Activated naive CD8-positive, alpha-beta T cell treated with anti-CD3 and anti-CD28 coated beads, Interleukin-2, amount 50 U/mL, for 16 hours (primary cell): ENCODE measurements at places on chromosomes 11 and 22.

DNA sequence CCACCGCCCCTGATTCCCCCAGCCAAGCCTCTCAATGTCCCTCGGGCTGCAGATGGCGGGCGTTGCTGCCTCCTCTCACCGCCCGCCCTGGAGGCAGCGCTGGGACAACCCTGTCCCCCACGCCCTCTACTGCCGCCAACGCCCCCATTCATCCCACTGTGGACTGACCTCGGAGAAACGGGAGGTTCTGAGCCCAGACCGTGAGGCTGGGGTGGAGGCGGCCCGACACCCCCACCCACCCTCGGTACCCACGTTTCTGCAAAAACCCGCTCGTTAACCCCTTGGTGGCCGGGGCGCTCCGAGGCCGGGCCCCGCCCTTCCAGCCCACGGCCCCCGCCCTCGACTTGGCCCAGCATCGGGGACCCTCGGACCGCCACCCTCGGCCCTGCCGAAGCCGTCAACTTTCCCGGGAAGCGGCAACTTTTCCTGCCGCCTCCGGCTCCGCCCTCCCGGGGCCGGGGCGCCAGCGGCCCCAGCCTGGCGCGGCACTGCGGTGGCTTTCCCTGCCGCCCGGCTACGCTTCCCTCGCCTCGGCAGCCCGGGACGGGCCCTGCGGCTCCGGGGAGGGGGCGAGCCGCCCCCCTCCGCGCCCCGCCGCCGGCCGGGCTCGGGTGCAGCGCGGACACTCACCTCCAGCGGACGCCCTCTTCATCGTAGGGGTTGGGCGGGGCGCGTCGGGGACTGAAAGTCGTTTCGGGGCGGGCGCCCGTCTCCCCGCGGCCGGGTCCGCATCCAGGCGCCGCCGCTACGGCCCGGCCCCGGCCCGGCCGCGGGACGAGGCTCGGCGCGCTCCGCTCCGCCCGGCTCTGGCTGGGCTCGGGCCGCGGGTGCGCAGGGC, 458 bp downstream of the RTN4R start:
- DNase-seq = no peak

- DNase-seq = no peak
These were observed 1044.4 kb downstream of the TBC1D22A start for GRCh38 chr22:47806894-47807293.

GRCh38 chr11:71138737-71139425, 113.5 kb downstream of the SHANK2 start:
- no peak for DNase-seq

- no peak for DNase-seq
These were observed 10.0 kb downstream of the MS4A2 start for GRCh38 chr11:60098508-60098907.

DNA sequence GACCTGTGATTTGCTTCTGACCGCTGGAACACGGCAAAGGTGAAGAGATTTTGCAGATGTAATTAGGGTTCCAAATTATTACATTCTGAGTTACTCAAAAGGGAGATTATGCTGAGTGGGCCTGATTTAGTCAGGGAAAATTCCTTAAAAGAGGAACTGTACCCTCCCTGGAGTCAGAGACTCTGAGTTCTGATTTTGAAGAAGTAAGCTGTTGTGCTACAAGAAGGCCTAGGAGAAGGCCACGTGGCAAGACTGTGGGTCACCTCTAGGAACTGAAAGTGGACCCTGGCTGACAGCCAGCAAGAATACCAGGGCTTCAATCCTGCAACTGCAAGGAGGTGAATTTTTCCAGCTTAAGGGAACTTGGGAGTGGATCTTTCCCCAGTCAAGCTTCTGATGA, 45.3 kb downstream of the CHRDL2 start:
- no peak for DNase-seq

GRCh38 chr11:79381036-79381435, 59.8 kb downstream of the TENM4 start:
- no peak for DNase-seq

GRCh38 chr11:66366844-66367477, 4.6 kb downstream of the SLC29A2 start:
- DNase-seq = no peak

DNA sequence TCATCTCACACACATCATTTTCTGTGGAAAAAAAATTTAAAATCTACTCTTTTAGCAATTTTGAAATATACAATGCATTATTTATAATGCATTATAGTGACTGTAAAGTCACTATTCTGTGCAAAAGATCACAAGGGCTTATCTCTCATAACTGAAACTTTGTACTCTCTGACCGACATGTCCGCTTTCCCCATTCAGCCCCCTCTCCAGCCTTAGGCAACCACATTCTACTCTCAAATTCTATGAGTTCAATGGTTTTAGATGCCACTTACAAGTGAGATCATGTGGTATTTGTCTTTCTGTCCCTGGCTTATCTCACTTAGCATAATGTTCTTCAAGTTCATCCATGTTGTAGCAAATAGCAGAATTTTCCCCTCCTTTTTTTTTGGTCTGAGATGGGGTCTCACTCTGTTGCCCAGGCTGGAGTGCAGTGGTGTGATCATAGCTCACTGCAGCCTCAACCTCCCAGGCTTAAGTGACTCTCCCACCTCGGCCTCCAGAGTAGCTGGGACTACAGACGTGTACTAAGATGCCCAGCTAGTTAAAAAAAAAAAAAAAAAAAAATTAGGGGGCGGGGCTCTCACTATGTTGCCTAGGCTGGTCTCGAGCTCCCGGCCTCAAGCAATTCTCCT, 44.5 kb downstream of the SYN3 start:
- no peak for DNase-seq
